Chondrocyte (in vitro differentiated cells): ENCODE measurements at places on chromosomes 2 and 18. TPM values are rescaled to one million over a fixed set of nuclear protein-coding genes. Genes with fewer than 3 reads are reported as not detected.

The SPHKAP gene
- not detected in 3 replicates for total RNA-seq

The LIMS2 gene
- total RNA-seq: 75.3 to 173 TPM (median 171 TPM) in 3 replicates

The HMSD gene
- total RNA-seq: not detected in 3 replicates

The SCYGR3 gene
- not detected in 3 replicates for total RNA-seq

The CD226 gene
- 0.62 to 1.3 TPM (median 0.82 TPM) in 3 replicates for total RNA-seq

The TWIST2 gene
- 1.8 to 9.1 TPM (median 2.4 TPM) in 3 replicates for total RNA-seq

The WDR12 gene
- total RNA-seq: 28.5 to 52.6 TPM (median 32.0 TPM) in 3 replicates

The PRKAG3 gene
- total RNA-seq: not detected in 3 replicates

The ACVR1C gene
- 0.05 to 0.31 TPM (median 0.17 TPM) in 3 replicates for total RNA-seq

The NCK2 gene
- total RNA-seq: 28.6 to 55.5 TPM (median 55.2 TPM) in 3 replicates

The COL6A3 gene
- 250 to 264 TPM (median 264 TPM) in 3 replicates for total RNA-seq

DNA sequence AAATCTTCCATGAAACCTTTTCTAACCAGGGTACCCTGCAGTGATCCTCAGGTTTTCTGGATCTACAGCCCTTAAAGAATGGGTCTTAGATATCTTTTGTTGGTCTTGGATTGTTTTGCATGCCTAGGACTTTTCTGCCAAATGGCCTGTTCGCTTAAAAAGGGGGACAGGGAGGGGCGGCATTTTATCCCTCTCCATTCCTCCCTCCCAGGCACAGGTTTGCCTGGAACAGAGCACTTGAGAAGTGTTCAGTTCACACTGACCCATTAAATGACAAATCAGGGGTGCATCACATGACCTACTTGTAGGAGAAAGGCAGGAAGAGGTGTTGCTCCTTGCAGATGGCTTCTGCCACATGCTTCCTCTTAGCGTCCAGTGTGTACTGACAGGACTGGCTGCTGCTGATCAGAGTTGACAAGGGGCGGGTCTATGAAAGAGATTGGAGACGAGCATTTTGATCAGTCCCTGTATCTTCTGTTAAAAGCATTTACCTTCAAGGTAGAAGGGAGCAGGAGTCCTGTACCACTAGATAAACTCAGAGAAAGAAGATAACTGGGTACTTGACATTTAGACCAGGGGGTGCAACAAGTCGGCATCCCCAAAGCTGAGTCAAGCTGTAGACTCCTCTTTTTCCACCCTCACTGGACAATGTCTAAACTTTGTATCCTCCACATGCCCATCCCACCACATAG lies 8.4 kb downstream of the APOB start:
- DNase-seq: no peak

GRCh38 chr2:11746807-11747459 lies 501 bp downstream of the LPIN1 start:
- no peak for DNase-seq

GRCh38 chr18:73462092-73462491 lies 594.3 kb upstream of the NETO1 start:
- no peak for DNase-seq

DNA sequence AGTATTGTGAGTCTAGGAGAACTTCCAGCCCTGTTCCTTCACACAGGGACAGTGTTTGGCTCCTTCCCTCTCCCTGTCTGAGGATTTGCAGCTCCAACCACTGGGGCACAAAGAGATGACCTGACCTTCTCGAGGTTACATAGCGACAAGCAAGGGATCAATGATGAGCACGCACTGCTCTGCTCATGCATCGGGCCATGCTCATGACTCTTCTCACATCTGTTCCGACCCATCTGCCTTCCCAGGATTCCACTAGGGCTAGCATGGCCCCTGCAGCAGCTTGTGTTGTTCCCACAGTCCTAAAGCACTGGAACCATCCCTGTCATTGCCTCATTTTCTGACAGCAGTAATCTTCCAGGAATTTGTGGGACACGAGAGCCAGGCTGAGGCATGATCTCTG lies 78.8 kb upstream of the ARHGAP28 start:
- no peak for DNase-seq

GRCh38 chr2:1544478-1545069 lies 131.3 kb downstream of the TPO start:
- no peak for DNase-seq

- no peak for DNase-seq
These were observed 91.5 kb upstream of the RNF152 start for GRCh38 chr18:61984349-61984748.

- DNase-seq: no peak
These were observed 819 bp upstream of the KLF11 start for GRCh38 chr2:10042301-10043161.

DNA sequence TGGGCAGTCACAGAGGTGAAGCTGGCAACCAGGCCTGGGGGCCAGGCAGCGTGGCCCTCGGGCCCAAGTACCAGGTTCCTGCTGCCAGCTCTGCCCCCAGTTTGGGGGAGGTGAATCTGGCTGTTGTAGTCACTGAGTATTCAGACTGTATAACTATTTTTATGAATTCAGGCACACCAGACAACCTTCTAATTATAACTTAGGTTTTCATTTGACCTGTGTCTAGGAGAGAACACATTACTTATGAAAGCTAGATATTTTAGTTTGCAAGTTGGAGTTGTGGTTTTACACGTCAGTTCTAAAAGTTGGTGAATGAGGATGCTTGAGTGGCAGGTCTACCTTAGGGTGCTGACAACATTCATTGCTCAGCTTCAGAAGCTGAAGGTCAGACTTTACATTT lies 71.7 kb downstream of the LIMS1 start:
- DNase-seq: no peak

DNA sequence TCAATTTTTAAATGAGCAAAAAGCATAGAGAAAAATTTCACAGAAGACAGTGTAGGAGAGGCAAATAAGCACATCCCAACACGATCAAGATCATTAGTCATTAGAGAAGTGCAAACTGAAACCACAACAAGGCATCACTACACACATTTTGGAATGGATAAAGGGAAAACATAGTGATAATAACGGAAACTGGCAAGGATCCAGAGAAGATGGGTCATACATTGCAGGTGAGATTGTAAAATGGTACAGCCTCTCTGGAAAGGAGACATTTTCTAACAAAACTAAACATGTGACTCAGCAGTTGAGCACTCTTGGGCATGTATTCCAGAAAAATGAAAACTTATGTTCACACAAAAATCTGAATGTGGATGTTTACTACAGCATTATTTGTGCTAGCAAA lies 98.3 kb upstream of the TMEM17 start:
- no peak for DNase-seq

- no peak for DNase-seq
These were observed 126.0 kb downstream of the MBP start for GRCh38 chr18:77006305-77007175.

DNA sequence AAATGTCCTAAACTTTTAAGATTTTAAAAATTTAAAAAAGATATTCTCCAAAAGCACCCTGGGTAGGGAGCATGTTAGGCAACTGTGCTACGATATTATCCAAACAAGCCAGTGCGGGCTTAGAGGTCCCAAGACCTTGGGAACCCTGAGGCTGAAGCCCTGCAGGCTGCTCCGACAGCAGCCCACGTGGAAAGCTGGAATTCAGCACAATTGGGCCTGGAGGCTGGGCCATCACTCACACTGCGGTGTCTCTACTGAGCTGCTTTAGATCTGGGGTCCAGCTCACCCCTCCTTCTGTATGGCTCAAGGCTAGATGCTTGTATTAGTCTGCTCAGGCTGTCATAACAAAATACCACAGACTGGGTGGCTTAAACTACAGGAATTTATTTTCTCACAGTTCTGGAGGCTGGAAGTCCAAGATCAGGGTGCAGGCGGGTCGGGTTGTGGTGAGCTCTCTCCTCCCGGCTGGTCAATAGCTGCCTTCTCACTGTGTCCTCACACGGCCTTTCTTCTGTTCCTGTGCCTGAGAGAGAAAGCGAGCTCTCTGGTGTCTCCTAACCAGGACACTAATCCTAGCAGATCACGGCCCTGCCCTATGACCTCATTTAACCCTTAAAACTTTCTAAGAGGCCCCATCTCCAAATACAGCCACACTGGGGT lies 42.5 kb downstream of the DPYSL5 start:
- no peak for DNase-seq

DNA sequence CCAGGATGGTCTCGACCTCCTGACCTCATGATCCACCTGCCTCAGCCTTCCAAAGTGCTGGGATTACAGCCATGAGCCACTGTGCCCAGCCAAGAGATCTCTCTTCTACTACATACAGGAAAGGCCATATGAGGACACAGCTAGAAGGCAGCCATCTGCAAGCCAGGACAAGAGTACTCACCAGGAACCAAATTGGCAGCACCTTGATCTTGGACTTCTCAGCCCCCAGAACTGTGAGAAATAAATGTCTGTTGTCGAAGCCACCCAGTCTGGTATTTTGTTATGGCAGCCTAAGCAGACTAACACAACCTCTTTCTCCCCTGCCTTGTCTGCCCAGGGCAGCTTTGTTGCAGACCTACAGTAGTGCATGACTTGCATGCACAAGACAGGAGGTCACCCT lies 211.3 kb upstream of the HAAO start:
- peak; percentile 8 for DNase-seq

GRCh38 chr2:181072486-181073235 lies 92.3 kb downstream of the UBE2E3 start:
- DNase-seq: no peak
